ENCODE measurements at places on chromosomes 1 and 21.

DNA sequence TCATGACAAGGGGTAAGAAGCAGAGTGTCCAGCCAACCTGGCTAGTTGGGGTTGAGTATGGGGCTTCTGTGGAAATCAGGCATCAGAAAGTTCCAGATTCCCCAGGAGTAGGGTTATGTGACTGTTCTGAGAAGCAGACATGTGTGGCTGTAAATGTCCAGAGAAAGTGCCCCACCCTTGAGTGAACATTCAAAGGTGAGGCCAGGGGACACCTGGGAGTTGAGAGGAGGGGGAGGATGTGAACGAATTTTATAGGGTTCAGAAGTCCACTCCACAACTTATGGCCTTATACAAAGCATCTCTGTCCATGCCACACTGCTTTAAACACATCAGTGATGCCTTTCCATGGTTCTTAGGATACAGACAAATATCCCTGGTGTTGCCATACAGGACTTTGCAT is 133.3 kb downstream of the IGSF21 start:
- DNase-seq, result no peak

- no peak for DNase-seq
These were observed 464.1 kb upstream of the BEND5 start for GRCh38 chr1:49240709-49241221.

- peak; percentile 75 for DNase-seq
These were observed 1.0 kb downstream of the ST6GALNAC5 start for GRCh38 chr1:76868154-76868882.

DNA sequence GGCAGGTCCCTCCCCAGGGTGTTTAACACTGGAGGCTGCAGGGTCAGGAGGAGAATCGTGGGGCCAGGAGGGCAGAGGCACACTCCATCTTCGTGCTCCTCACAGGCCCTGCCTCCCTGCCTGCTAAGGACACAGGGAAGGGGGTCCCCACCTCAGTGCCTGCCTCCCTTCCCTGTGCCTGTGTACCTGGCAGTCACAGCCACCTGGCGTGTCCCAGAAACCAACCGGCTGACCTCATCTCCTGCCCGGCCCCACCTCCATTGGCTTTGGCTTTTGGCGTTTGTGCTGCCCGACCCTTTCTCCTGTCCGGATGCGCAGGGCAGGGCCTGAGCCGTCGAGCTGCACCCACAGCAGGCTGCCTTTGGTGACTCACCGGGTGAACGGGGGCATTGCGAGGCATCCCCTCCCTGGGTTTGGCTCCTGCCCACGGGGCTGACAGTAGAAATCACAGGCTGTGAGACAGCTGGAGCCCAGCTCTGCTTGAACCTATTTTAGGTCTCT is 623 bp upstream of the BGLAP start:
- no peak for DNase-seq

DNA sequence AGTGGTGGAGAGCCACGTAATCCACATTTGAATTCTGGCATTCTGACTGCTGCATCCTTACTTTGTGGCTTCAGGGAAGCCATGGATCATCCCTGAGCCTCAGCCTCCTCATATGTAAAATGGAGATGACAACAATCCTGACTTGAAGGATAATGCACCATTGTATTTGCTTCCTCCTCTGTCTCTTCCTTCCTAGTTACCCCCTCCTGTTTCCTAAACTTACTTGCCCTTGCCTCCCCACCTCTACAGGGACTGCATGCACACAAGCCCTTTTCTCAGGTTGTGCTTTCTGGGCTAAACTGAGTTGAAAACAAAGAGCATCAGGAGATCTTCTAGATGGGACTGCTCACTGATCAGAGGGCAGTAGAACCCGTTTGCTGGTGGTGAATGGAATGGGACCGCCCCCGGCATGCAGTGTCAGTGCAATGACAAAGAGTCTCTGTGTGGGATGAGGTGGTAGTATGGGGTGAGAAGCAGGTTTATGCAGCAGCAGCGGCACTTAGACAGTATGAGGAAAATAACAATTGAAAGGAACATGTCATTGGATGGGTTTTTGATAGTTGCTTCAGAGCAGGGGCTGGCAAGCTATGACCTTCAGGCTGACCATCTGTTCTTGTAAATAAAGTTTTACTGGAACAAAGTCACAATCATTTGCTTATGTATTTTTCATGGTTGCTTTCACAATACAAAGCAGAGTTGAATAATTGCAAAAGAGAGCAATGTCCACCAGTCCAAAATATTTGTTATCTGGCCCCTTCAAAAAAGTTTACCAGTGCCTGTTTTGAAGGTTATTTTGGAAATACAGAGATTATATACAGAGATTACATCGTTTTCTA is 6.1 kb upstream of the ADAMTS1 start:
- no peak for DNase-seq

- peak; percentile 54 for DNase-seq
These were observed 3.9 kb upstream of the COL16A1 start for GRCh38 chr1:31707711-31708110.

DNA sequence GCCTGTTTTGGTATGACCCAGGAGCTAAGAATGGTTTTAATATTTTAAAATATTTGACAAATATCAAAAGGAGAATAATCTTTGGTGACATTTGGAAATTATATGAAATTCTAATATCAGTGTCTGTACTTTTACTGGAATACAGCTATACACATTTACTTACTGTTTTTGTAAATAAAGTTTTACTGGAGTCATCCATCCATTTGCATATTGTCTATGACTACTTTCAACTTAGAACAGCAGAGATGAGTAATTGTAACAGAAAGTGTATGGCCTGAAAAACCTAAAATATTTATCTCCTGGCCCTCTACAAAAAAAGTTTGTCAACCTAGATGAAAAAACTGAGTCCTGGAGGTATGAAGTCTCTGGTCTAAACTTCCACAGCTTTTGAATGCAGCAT is 5.8 kb upstream of the MAP3K7CL start:
- DNase-seq, result no peak

GRCh38 chr1:197440715-197441114 is 172.7 kb downstream of the CRB1 start:
- peak; percentile 60 for DNase-seq
